ENCODE measurements at places on chromosomes 1 and 21.
A peak's percentile ranks its signal among the peaks of the same experiment; 100 is the strongest.

DNA sequence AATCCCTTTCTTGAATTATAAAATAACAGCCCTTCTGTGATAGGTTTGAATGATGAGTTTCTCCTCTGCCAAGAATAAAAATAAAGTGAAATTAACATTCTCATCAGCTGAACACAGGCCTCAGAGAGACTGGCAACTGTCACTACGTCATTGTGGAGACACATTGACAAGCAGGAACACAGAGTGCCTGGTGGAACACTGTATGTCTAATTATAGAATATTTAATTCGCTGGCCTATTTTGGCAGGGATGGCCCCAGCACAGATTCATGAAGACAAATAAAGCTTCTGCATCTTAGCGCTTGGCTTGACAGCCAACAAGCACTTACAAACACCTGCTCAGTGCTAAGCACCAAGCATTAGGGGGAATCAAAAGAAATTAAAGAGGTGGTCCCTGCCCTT lies 52.0 kb upstream of the SMYD2 start:
- no peak for DNase-seq

GRCh38 chr1:101250222-101250621 lies 13.4 kb downstream of the S1PR1 start:
- DNase-seq, result no peak

GRCh38 chr1:91735266-91735845 lies 150.6 kb downstream of the TGFBR3 start:
- DNase-seq, result no peak

GRCh38 chr1:179264507-179264906 lies 29.1 kb upstream of the SOAT1 start:
- DNase-seq, result no peak

DNA sequence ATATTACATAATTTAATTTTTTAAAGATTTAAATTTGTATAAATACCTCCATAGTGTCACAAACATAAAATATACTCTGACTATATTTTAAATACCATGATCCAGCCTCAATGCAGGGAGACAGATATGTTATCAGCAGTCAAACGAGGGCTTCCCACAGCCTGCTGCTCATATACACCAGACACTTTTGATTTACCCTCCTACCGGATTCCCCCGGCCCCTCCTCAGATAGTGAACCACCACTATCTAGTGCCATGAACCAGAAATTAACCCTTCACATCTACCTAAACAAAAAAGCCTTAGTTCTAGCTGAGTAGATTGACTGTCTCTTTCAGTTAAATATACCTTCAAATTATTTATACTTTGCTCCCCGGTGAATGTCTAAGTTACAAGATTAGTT lies 52.4 kb upstream of the C1orf53 start:
- DNase-seq, result no peak

DNA sequence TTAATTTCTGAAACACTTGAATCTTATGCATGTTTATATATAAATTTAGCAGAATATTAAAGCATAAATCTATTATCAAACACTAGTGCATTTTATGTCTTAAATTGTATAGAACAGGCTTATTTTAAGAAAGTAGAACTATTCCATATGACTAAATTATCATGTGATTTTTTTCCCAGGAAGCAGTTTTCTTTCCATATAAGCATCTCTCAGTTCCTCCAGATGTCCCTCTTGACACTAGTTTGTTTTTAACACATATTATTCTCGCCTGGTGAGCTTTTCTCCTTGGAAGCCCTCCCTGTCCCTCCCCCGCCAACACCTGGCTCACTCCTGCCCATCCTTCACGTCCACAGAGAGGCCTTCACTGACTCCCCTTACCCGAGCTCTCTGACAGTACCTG lies 48.3 kb upstream of the BCAR3 start:
- no peak for DNase-seq

- no peak for DNase-seq
Observed at GRCh38 chr1:44759077-44759476, 16.3 kb upstream of the RPS8 start.

GRCh38 chr21:26460621-26461020 lies 112.5 kb downstream of the CYYR1 start:
- DNase-seq, result no peak

GRCh38 chr1:41362357-41362721 lies 1.1 kb downstream of the FOXO6 start:
- DNase-seq, result peak; percentile 43

GRCh38 chr1:214418391-214418790 lies 133.0 kb downstream of the PTPN14 start:
- no peak for DNase-seq

- no peak for DNase-seq
Observed at GRCh38 chr21:41641821-41642701, 124.8 kb downstream of the RIPK4 start.

- no peak for DNase-seq
Observed at GRCh38 chr1:68904477-68904876, 407.6 kb upstream of the DEPDC1 start.

GRCh38 chr1:42340901-42341300 lies 5.9 kb upstream of the FOXJ3 start:
- no peak for DNase-seq

DNA sequence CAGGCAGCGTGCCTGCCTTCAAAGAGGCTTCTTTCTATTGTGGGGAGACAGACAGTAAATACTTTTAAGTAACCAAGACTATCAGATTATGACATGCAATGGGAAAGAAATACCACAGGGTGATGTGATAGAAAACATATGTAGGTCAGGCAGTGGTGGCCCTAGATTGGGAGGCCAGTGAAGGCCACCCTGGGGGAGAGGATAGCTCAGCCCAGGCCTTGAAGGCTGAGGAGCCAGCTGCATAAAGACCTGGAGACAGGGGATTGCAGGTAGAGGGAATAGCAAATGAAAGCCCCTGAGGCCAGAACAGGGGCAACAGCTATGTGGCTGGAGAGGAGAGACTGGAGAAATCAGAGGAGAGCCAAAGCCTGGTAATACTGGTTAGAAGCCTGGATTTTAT lies 4.0 kb downstream of the SOX13 start:
- no peak for DNase-seq

- no peak for DNase-seq
Observed at GRCh38 chr1:11997081-11997850, 17.0 kb downstream of the MFN2 start.

DNA sequence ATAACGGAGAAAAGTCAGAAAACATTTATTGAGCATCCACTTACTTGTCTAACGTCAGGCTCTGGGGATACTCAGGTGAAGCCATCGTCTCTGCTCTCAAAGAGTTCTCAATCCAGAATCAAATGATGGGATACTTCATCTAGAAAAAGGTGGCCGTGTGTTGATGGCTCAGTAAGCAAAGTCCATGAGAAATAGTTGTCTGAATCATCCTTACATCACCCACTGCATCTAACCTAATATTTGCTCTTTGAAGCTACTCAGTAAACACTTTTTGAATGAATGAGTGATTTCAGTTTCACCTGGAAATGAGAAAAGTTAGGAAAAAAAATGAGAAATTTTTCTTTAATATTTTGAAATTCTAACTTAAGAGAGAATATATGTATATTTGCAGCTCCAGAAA lies 155.3 kb upstream of the PKN2 start:
- no peak for DNase-seq

GRCh38 chr1:188988589-188988988 lies 1489.1 kb downstream of the BRINP3 start:
- DNase-seq, result no peak

GRCh38 chr1:43688594-43689000 lies 18.7 kb upstream of the ST3GAL3 start:
- DNase-seq, result no peak

DNA sequence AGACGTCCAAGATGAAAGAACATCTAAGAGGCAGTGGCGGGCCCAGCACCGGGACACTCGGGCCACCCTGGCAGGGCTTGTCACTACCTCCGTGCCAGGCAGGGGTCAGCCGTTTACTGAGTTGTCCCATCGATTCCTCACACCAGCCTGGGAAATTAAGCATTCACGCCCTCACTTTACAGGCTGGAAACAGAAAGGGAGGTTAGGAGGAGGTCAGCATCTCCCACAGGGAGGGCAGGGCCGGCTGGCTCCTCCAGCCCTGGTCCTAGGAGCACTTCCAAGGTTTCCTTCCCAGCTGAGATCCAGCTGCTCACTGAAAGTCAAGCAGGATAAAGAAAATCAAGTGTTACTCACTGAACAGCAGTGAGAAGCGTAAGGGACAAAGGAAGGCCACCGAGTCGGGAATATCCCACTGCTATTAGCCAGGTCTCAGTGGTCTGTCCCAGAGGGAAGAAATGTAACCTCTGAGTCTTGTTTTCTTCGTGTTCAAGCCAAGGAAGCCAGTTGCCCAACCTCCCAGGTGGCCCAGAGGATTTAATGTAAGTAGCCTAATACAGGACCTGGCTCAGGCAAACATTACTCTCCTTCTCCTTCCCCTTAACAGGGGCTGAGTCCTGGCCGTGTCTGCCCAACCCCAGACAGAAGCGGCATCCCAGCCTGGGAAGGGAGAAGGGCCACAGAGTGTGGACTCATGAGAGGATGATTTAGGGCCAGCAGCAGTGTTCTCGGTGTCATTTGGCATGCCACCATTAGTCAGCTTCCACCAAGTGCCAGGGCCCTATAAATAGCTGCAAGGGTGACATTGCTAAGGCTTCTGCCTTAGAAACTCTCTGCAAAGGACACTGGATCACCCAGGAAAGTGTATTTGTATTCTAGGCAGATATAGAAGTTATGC lies 203.1 kb upstream of the GALNT2 start:
- DNase-seq, result no peak

GRCh38 chr1:185533596-185533995 lies 200.6 kb upstream of the HMCN1 start:
- DNase-seq, result no peak

GRCh38 chr1:7579831-7580804 lies 191.0 kb upstream of the VAMP3 start:
- no peak for DNase-seq

DNA sequence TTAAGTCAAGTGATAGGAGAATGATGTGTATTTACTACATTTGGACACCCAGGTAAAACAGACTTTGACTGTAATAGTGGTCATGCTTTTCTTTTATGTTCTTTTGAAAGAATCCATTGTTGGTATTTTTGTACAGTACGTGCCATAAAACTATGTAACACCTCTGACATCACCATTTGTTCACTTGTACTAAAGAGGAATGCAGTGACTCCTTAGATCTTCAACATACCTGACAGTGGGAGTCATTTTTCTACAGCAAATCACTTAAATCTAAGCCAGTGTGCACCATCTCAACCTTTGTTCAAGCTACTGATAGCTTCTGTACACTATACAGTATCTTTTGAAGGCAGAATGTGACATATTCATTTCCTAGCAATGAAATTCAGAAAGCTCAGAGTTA lies 6.3 kb upstream of the PLD5 start:
- DNase-seq, result no peak

- peak; percentile 37 for DNase-seq
Observed at GRCh38 chr1:209585672-209586071, 2.2 kb downstream of the CAMK1G start.

- no peak for DNase-seq
Observed at GRCh38 chr1:2544093-2544874, 11.9 kb upstream of the TNFRSF14 start.

GRCh38 chr1:231850786-231851185 lies 224.2 kb downstream of the DISC1 start:
- DNase-seq, result no peak

DNA sequence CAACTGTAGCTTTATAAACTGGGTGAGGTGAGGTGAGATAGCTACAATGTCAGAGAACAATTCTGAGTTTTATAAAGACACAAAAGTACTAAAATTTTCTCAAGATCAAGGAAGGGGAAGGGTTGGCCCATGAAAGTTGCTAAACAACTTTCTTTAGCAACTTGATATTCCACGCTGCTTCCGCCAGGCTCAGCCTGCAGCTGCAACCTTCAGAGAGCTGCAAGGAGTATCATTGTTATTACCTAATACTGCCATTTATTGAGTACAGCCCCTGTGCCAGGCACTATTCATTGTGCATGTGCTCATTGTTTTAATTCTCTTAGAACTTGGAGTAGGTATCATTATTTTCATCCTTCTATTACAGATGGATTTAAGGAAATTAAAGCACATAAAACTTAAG lies 34.1 kb upstream of the SUCO start:
- DNase-seq, result no peak

GRCh38 chr1:34286511-34286910 lies 109.8 kb downstream of the C1orf94 start:
- DNase-seq, result no peak
